ENCODE measurements at places on chromosomes 6 and 20.

GRCh38 chr6:126419901-126420300, 80.0 kb downstream of the CENPW start:
- no peak for DNase-seq

- peak; percentile 90 for DNase-seq
Observed at GRCh38 chr6:148508401-148509041, 165.9 kb downstream of the SASH1 start.

GRCh38 chr20:12687476-12687875, 321.3 kb upstream of the SPTLC3 start:
- no peak for DNase-seq

DNA sequence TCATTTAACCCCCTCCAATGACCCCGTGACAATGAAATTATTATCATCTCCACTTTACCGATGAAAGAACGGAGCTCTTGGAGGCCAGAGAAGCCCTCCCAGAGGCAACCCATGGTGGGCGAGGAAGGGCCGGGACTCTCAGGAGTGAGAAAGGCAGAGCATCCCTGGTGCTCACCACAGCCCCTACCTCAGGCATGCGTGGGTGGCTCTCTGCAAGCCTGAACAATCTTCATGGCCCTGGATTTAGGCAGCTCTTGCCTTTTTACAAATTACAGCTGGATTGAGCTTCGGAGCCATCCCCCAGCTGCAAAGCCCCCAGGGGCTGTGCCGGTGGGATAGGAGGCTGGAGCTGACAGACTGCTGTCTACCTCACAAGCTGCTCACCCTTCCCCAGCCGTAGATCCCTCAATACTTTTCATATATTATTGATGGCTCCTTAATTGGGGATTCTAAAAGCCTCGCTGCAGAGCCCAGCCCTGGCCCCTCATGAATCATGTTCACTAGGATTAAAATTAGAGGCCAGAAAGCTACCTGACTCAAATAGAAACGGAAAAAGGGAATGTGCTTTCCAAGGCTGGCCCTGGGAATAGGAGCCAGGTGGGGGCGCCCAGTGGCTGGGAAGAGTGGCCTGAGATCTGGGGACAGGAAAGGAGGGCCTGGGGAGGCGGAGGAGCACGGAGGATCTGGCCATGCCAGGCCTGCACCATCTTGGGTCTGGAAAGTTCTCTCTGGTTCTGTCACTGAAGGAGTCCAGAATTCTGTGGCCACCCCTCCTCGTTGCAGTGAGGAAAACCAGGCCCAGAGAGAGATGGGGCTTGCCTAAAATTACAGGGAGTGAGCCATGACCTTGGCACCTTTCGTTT, 29.1 kb downstream of the CPNE5 start:
- no peak for DNase-seq

DNA sequence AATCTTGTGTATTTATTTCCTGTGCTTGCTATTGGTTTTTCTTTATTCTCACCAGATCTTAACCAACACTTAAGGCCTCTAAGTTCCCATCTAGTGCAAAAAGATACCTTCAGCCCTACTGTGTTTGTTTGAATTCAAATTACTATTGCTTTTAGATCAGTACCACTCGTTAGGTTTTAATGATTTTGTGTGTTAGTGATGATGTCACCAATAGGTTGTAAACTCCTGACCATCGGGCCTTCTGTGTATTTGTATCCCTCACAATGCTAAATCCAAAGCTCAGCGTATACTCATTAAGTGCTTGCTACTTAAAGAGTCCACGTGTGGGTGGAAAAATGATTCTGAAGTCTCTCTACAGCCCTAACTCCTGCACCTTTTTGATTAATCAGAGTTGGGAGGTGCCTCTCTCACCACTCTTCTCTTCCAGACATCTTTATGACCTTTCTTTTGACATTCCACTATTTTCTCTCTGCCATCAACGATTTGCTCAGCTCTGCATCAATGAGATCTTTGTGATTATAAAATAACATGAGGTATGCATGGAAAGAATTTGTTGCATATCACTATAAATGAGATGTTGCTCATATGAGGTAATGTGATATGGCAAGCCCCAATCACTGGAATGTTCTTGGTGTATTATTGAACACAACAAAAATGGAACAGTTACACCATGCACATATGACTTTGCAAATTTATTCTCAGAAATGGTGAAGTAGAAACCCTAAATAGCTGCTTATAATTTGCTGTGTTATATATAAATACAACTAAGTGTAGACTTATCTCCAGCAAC, 55.1 kb upstream of the LAMA2 start:
- peak; percentile 6 for DNase-seq

DNA sequence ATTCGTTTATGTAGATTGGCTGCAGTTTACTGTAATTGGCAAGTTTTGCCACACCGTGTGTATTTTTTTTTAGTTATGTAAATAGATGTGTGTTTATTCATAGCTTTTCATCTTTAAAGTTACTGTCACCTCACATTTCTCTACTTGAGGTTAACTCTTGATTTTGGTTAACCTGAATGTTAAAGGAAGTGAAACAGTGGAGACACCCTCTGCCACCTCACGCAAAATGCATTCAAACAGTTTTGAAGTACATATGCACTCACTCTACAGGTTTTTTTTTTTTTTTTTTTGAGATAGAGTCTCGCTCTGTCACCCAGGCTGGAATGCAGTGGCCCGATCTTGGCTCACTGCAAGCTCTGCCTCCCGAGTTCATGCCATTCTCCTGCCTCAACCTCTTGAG, 17.7 kb downstream of the OR2A4 start:
- DNase-seq, result no peak

- peak; percentile 20 for DNase-seq
Observed at GRCh38 chr6:41497994-41498393, 48.2 kb upstream of the FOXP4 start.

- no peak for DNase-seq
Observed at GRCh38 chr6:159908979-159909378, 18.2 kb downstream of the MAS1 start.

GRCh38 chr6:43944908-43945767, 175.1 kb downstream of the VEGFA start:
- DNase-seq, result peak; percentile 68

DNA sequence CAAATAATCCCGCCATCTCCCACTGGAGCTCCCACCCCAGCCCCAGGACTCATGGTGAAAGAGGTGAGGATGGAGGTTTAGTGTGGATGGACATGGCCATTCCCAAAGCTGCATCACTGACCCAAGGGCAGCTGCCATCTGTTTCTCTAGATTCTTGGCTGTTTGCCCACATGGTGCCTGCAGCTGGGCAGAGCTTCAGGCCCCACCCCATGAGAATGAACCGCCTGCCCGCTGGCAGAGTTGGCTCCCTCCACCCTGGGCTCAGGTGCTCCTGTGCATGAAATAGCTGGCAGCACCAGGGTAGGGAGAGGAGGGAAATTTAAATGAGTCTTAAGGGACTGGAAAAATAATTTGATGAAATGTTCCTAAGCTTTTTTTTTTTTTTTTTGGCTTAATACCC, 17.4 kb downstream of the SCML4 start:
- no peak for DNase-seq

DNA sequence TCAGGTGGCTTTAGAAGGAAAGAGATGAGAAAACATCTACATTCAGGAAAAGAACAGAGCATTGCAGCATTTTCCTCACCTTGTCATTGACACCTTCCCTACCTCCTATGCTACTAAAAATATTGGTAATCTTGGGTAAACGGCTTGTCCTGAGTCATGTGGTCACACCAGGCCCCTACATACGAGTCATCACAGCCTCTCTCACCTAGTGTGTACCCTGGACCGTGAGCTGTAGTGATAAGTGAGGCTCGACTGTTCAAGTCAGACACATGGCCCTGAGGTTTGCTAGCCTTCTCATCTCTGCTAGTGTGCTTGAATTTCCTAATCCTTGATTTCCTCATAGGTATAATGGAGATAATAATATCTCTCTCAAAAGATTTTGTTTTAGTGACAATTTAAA, 29.6 kb upstream of the TMEM244 start:
- DNase-seq, result no peak

DNA sequence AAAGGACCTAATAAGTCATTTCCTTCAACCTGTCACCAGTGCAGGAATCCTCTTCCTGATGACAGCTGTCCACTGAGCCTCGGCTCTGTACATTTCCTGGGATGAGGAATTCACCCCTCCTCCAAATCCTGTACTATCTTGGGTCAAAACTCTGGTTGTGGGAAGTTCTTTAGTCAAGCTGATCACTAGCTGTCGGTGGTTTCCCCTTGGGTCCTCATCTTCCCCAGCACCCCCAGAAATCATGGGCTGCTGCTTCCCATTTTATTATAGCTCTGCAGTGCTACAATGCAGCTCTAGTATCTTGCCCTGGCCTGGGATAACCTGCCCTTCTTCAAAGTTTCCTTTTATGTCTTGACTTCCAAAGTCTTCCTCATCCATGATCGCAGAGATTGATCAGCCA, 14.6 kb upstream of the ADA start:
- DNase-seq, result no peak

DNA sequence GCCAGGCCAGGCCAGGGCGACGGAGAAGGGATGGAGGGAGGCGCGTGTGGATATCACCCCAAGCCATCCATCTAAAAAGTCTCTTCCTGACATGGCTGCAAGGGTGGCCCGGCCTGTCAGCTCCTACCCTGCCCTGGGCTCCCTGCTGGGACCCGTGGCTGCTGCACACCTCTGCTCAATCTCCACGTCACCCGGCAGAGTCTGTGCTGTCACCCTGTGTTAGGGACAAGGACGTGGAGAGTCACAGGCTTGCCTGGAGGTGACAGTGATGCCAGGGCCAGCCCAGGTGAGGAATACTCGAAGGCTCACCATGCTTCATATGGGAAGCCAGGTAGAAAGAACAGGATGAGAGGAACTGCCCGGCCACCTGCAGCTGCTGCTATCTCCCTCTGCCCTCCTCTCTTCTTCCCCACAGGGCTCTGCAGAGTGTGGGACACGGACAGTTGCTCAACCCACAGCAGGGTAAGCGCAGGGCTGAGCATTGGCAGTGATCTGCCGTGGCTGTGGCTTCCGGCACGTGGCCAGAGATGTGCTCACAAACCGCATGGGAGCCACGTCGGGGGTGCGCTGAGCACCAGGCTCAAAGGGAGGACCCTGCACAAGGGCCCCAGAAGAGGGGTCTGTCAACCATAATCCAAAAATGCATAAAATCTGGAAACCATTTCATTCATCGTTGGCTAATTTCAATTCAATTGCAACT, 214.3 kb downstream of the DLL1 start:
- DNase-seq, result no peak

DNA sequence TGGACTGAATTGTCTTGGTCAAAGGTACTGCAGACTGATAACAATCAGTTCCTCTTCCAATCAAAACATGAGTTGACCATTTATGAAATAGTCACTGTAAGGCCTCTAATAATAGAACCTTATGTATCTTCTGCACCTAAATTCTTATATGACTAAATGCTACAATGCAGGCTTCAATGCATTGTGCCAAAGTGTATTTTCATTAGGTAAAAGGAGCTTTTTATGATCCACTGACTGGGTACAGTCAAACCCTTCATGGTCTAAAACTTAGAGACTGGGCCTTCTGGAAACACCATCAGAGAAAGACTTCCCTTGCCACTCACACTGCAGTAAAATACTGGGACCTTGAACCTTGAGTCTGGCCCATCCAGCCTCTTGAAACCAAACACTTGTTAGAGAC, 16.3 kb downstream of the LGSN start:
- no peak for DNase-seq

DNA sequence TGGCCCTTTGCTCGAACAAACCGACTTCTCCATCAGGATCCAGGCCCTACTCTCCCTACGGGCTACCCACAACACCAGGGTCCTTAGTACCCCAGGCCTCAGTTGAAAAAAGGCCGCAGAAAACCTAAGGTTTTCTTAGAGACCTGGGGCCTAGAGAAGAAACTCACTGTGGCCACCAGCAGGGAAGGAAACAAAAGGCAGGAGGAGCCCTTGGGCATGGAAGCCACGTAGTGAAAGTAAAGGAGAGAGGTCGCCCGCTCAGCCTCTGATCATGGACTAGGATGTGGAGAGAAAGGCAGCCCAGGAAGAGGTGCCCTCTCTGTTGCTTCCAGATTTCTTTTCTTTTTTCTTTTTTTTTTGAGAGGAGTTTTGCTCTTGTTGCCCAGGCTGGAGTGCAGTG, 31.5 kb downstream of the CPNE5 start:
- DNase-seq, result no peak

DNA sequence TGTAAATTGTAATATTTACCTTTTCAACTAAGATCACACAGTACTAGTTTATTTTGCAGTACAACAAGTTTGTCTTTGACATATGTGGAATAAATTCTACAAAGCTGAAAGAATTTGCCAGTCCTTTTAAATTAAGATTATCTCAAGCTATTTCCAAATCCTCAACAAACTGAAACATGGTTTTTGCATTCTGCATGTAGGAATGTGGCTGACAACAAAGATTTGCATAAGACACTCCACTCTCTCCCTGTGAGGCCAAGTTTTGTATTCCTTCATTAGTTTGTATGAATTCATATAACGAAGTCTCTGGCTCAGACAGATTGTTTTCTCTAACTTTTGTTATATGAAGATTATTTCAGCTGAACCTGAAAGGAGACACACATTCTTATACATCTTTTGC, 124.1 kb upstream of the THEMIS start:
- DNase-seq, result no peak

GRCh38 chr6:34298941-34299340, 50.1 kb upstream of the SMIM29 start:
- no peak for DNase-seq

Data from fibroblast of skin of scalp (primary cell).